Fibroblast of the aortic adventitia (primary cell): ENCODE measurements at places on chromosomes 6 and 20.

GRCh38 chr6:112155886-112156285 lies 68.5 kb downstream of the FAM229B start:
- DNase-seq = peak; percentile 77

GRCh38 chr6:82521861-82522260 lies 158.2 kb downstream of the TPBG start:
- DNase-seq = no peak

- no peak for DNase-seq
These were observed 5.1 kb downstream of the DEF6 start for GRCh38 chr6:35302604-35303241.

DNA sequence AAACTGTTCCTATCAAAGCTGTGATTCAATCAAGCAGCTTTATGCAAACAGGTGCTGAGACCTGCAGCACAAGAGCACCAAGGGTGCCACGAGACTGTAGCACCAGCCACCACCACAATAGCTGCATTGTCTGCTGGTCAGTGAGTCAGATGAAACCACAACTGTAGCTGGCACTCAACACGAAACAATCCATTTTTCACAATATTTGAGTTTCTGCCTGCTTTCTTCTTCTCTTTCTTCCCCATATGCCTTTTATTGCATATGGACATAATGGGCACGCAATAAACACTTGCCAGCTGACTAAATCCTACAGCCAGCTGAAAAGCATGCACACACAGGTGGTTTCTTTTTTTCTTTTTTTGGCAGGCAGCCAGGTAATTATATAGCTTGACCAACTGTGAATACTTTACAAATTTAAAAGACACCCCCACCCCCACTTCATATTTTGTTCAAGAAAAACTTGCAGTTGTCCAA lies 16.6 kb downstream of the SLC2A12 start:
- DNase-seq = peak; percentile 61

- no peak for DNase-seq
These were observed 54.0 kb downstream of the ASXL1 start for GRCh38 chr20:32411955-32412706.
